ENCODE measurements at places on chromosomes 5 and 9.
A peak's percentile ranks its signal among the peaks of the same experiment; 100 is the strongest.

DNA sequence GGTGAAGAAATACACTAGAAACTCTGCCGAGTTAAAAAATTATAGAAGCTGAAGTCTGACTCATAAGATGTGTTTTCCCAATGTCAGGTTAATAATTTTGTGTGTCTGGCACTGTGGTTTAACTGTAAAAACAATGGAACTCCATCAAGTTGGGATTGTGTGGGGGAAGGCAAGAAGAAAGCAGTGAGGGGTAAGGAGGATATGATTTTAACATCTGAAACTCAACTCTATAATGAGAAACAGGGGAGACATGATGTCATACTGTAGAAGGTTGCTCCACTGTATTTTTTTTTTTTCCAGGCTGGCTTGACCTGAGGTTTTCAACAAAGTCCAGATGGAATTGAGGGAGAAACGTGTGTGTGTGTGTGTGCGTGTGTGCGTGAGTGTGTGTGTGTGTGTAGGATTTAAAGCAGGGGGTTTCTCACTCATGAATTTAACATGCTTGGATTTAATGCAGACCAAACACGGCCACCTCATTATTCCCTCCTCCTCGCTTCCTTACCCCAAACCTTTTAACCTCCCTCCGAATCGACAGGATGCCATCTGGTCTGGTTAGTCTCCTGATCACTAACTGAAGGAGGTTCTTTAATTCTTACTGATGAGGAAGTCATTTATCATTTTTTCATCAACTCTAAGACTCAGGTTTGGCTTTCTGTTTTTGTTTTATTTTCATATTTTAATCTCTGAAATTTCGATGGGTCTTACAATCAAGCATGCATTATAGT is 140.2 kb upstream of the LPAR1 start:
- H3K4me3 ChIP-seq, result peak overlapping the region; percentile 51
- no peak for DNase-seq
- H3K27ac ChIP-seq, result peak overlapping the region; percentile 92
- peaks cover 22% of the 10 kb centered on the region for H3K4me1 ChIP-seq
- no peaks in the 10 kb centered on the region for H3K27me3 ChIP-seq
- H3K36me3 ChIP-seq, result no peaks in the 10 kb centered on the region

DNA sequence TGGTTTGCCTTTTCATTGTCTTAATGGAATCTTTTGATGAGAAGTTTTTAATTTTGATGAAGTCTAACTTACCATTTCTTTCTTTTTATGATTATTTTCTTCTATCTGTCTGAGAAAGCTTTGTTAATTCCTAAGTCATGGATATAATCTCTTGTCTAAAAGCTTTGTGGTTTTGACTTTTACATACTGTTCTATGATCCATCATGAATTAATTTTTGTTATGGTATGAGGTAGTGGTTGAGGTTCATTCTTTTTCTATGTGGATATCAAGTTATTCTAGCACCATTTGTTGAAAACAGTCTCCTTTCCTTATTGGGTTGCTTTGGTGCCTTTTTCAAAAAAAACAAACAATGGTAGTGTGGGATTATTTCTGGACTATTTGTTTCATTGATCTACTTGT is 20.4 kb downstream of the FBXO10 start:
- H3K4me1 ChIP-seq, result peaks cover 16% of the 10 kb centered on the region
- H3K27ac ChIP-seq, result no peak overlapping the region
- H3K27me3 ChIP-seq, result no peaks in the 10 kb centered on the region
- no peaks in the 10 kb centered on the region for H3K36me3 ChIP-seq
- DNase-seq, result no peak
- H3K4me3 ChIP-seq, result no peak overlapping the region

GRCh38 chr9:77604316-77604715 is 43.8 kb downstream of the GNA14 start:
- H3K27ac ChIP-seq, result no peak overlapping the region
- peaks cover 1% of the 10 kb centered on the region for H3K36me3 ChIP-seq
- no peak overlapping the region for H3K4me3 ChIP-seq
- DNase-seq, result no peak

- H3K4me3 ChIP-seq, result no peak overlapping the region
- H3K27me3 ChIP-seq, result no peaks in the 10 kb centered on the region
- DNase-seq, result no peak
- no peaks in the 10 kb centered on the region for H3K36me3 ChIP-seq
Observed at GRCh38 chr5:102678267-102679058, 76.6 kb upstream of the PAM start.

GRCh38 chr5:141657937-141658545 is 6.8 kb upstream of the FCHSD1 start:
- H3K4me1 ChIP-seq, result peaks cover 8% of the 10 kb centered on the region
- DNase-seq, result no peak
- H3K4me3 ChIP-seq, result no peak overlapping the region
- H3K27me3 ChIP-seq, result no peaks in the 10 kb centered on the region

GRCh38 chr9:121674952-121675351 is 23.5 kb downstream of the DAB2IP start:
- no peak for DNase-seq
- H3K27me3 ChIP-seq, result no peaks in the 10 kb centered on the region
- peaks cover 8% of the 10 kb centered on the region for H3K36me3 ChIP-seq
- peaks cover 17% of the 10 kb centered on the region for H3K4me1 ChIP-seq

GRCh38 chr9:68416936-68417564 is 60.6 kb downstream of the PGM5 start:
- DNase-seq, result no peak
- no peaks in the 10 kb centered on the region for H3K36me3 ChIP-seq
- no peak overlapping the region for H3K27ac ChIP-seq

DNA sequence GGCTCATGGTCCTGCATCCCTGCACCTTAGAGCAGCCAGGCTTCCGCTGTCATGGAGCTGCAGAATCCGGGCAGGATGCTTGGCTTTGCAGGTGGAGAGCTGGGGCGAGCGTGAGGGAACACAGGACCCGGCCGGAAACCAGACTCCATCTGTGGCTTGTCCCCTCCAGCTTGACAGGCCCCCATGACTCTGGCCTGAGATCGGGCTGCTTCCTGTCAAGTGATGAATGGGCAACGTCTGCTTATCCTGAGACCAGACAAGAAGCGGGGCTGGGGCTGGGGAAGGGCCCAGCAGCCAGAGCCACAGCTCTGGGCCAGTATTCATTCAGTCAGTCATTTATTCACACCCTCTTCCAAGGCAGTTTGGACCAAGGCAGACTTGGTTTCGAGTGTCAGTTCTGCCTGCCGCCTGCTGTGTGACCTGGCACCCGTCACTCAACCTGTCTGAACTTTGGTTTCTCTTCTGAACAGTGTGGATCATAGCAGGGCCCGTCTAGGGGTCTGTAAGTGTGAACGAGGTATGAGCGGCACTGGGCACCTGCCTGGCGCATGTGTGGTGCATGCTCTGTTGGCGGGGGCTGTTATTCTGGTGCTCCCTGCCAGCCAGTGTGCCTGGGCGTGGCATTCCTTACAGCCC is 37.5 kb downstream of the NEK6 start:
- H3K36me3 ChIP-seq, result peaks cover 5% of the 10 kb centered on the region
- H3K27me3 ChIP-seq, result no peaks in the 10 kb centered on the region

DNA sequence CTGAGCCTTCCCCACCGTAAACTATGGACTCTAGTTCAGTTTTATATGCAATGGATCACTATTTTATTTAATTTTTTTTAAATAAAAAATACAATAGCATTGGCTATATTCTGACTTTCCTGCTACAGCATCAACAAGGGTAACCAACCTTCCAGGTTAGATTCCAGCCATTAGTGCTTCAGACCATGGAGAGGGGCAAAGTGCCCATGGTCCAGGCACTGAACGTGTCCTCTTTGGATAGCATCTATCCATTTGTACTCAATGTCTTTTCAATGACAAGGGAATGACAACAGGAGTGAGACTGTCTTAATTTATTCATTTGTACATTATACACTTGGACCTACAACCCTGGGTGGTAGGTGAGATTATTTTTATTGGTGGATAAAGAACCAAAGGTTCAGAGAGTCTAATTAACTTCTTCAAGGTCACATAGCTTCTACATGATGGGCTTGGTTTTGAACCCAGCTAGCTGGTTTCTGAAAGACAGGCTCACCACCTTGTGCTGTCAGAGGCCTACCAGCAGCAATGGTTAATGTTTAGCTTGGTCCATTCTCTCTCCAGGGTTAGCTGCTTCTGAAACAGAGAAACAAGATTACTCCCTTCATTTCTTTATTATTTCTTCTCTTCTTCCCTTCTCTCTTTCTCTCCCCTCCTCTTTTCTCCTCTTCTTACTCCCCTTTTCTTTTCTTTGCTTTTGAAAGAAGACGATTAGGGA is 11.5 kb downstream of the TMEM171 start:
- no peak overlapping the region for H3K27ac ChIP-seq
- peaks cover 3% of the 10 kb centered on the region for H3K27me3 ChIP-seq
- DNase-seq, result no peak
- peaks cover 1% of the 10 kb centered on the region for H3K36me3 ChIP-seq

- peaks cover 8% of the 10 kb centered on the region for H3K4me1 ChIP-seq
- no peak overlapping the region for H3K27ac ChIP-seq
- DNase-seq, result no peak
- no peaks in the 10 kb centered on the region for H3K27me3 ChIP-seq
Observed at GRCh38 chr5:80092486-80093107, 57.4 kb downstream of the THBS4 start.

GRCh38 chr5:139404484-139404840 is 573 bp upstream of the SPATA24 start:
- peaks cover 23% of the 10 kb centered on the region for H3K4me1 ChIP-seq
- peak overlapping the region; percentile 93 for H3K4me3 ChIP-seq
- H3K27ac ChIP-seq, result peak overlapping the region; percentile 100

DNA sequence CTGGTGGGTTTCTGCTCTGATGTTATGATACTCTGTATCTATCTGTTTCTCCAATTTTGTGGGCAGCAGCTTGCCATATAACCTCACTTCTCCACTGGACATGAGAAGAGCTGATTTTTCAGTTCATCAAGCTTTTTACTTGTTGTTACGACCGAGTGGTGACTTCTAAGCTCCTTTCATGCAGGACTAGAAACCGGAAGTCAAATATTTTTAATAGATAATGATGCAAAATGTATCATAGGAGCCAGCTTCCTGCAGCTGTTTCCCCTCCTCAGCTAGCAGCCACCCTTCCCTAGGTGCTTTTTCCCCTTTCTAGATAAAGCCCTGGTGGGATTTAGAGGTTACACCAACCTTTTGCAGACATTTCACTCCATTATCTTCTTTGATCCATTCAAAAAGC is 17.0 kb upstream of the ADAM19 start:
- peaks cover 13% of the 10 kb centered on the region for H3K4me1 ChIP-seq
- no peaks in the 10 kb centered on the region for H3K27me3 ChIP-seq
- no peaks in the 10 kb centered on the region for H3K36me3 ChIP-seq

Data from chondrocyte (in vitro differentiated cells).